Non-pigmented ciliary epithelial cell (primary cell): ENCODE measurements at places on chromosomes 11 and 22.

GRCh38 chr11:119891055-119891768 is 162.2 kb upstream of the NECTIN1 start:
- DNase-seq: no peak

GRCh38 chr11:121105063-121105480 is 4.0 kb downstream of the TECTA start:
- no peak for DNase-seq

DNA sequence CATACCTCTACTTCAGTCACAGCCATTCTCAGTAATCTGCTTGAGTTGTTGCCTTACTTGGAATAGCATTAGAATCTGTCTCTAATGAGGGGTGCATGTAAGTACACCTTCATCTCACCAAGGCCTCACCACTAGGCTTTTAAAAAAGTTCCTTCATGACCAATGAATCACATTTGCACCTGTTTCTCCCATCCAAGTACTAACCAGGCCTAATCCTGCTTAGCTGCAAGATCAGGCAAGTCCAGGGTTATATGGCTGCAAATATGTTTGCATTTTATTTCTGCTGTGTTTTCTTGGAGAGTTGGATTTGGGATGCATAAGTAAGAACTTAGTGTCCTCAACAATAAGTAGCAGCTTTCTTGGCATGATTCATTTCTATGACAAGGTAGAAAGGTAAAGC is 66.9 kb downstream of the BBOX1 start:
- DNase-seq: no peak

DNA sequence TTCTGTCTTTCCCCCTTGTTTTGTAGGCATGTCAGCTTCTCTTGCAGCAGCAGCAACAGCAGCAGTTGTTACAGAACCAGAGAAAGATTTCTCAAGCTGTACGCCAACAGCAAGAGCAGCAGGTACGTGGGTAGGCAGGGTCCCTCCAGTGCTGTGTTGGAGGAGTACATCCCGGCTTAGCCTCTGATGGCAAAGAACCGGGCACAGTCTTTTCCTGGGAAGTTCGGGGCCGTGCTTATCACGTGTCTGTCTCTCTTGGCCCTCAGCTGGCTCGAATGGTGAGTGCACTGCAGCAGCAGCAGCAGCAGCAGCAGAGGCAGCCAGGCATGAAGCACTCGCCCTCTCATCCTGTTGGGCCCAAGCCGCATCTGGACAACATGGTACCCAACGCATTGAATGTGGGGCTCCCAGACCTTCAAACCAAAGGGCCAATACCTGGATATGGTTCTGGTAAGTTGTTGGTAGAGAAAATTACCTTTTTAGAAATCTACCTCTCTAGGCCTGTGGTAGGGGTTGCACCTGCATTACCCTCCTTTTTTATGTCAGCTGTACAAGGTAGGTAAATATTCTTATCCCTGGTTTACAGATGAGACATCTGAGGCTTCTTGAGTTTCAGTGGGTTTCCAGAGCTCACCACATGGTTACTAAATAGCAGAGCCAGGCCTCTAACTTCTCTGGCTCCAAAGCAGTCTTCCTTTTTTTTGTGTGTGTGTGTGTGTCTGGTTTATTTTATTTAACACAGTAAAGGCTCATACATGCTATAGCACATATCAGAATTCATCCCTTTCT is 45.2 kb upstream of the ADSL start:
- DNase-seq: no peak

- no peak for DNase-seq
Observed at GRCh38 chr11:110113505-110113904, 20.3 kb downstream of the ZC3H12C start.
